ENCODE measurements at places on chromosomes 4 and X. TPM values are rescaled to one million over a fixed set of nuclear protein-coding genes. Genes with fewer than 3 reads are reported as not detected.
A peak's percentile ranks its signal among the peaks of the same experiment; 100 is the strongest.

Gene POLN
- 0.91 TPM for polyA plus RNA-seq

Gene NCAPG
- 1.0 TPM for polyA plus RNA-seq

Gene NPNT
- polyA plus RNA-seq, result not detected

Gene SORBS2
- not detected for polyA plus RNA-seq

Gene QRFPR
- polyA plus RNA-seq, result not detected

- H3K27ac ChIP-seq, result no peak overlapping the region
- no peak overlapping the region for H3K4me3 ChIP-seq
- no peaks in the 10 kb centered on the region for H3K36me3 ChIP-seq
Observed at GRCh38 chr4:56804551-56804950, 16.9 kb downstream of the SPINK2 start.

DNA sequence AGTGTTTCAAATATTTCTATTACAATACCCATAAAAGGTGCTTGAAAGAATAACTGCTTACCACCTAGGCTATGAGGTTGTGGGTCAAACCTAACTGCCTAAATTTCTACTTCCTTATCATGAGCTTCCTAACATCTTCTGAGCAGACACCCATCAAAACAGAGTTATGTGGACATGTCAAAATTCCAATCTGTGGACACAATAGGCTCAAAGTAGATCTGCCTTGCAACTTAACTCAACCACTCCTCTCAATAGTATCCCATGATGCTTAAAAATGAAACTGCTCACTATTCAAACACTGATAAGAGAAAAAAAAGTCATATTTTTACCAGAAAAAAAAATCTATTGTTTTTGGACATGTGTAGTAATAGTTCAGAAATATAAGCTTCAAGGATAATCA lies 462.7 kb downstream of the INPP4B start:
- no peak for DNase-seq
- H3K27me3 ChIP-seq, result no peaks in the 10 kb centered on the region
- peak overlapping the region; percentile 9 for H3K4me3 ChIP-seq
- no peak overlapping the region for H3K27ac ChIP-seq

DNA sequence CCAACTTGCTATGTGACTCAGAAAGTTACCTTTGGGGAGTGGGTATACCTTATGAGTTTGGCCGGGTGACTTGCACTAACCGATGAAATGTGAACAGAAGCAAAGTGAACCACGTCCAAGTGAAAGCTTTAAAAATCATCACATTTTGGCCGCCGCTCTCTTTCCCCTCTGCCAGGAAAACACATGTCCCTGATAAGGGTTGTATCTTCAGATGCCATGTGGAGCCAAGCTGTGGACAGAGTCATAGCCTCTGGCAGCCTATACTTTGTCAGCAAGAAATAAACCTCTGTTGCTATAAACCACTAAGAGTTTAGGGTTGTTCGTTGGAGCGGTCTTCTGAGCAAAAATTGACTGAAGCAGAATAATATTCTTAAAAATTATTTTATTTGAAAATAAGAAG lies 92.3 kb downstream of the PRDM5 start:
- no peak overlapping the region for H3K4me3 ChIP-seq
- H3K27me3 ChIP-seq, result peaks cover 8% of the 10 kb centered on the region
- no peaks in the 10 kb centered on the region for H3K36me3 ChIP-seq
- no peak overlapping the region for H3K27ac ChIP-seq

GRCh38 chrX:43557792-43558191 lies 98.3 kb upstream of the MAOA start:
- peaks cover 7% of the 10 kb centered on the region for H3K4me1 ChIP-seq
- no peaks in the 10 kb centered on the region for H3K36me3 ChIP-seq
- H3K4me3 ChIP-seq, result peak overlapping the region; percentile 28
- no peak overlapping the region for H3K27ac ChIP-seq

DNA sequence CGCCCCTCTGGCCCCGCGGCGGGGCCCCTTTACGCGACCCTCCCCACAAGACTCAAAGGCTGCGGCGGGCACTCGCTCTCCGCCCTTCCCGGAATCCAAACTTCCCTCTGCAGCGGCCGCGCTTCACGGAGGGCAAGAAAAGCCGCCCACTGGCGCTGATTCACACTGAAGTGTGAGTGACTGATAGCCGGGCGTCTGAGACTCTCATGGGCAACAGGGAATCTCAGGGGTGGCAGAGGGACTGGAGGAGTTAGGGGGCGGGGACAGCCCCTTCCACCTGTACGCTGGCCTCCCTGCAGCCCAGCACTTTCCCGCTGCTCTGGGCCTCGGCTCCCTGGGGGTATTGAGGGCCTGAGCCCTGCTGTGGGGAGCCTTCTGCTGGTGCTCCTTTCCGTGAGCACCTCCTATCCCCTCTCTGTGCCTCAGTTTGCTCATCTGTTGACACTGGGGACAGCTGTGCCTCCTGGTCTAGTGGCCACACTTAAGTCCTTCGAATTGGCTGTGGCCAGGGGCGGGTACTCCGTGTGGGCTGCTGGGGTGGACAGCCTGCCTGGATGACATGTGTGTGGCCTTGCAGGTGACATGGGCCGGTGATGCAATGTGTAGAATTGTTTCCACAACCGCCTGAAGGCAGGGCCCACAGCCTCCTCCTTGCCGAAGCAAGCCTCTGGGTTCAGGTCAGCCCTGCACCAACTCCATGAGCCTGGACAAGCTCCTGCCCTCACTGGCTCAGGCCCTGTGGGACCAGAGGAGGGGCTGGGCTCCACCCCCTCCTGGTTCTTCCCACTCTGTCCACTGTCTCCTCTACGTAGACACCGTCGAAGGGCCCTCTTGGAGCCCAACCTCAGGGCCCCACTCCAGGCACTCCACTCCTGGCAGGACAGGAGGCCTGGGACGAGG lies 951 bp downstream of the SH3BP2 start:
- H3K4me1 ChIP-seq, result peaks cover 41% of the 10 kb centered on the region
- H3K36me3 ChIP-seq, result no peaks in the 10 kb centered on the region
- DNase-seq, result no peak
- peak overlapping the region; percentile 33 for H3K27ac ChIP-seq
- H3K27me3 ChIP-seq, result no peaks in the 10 kb centered on the region

- DNase-seq, result no peak
- no peaks in the 10 kb centered on the region for H3K36me3 ChIP-seq
- no peak overlapping the region for H3K4me3 ChIP-seq
Observed at GRCh38 chr4:135741583-135741982, 1540.0 kb upstream of the PABPC4L start.

- no peak for DNase-seq
- H3K4me1 ChIP-seq, result no peaks in the 10 kb centered on the region
- no peaks in the 10 kb centered on the region for H3K27me3 ChIP-seq
- no peak overlapping the region for H3K4me3 ChIP-seq
- no peak overlapping the region for H3K27ac ChIP-seq
Observed at GRCh38 chr4:27506401-27506800, 645.8 kb downstream of the STIM2 start.

DNA sequence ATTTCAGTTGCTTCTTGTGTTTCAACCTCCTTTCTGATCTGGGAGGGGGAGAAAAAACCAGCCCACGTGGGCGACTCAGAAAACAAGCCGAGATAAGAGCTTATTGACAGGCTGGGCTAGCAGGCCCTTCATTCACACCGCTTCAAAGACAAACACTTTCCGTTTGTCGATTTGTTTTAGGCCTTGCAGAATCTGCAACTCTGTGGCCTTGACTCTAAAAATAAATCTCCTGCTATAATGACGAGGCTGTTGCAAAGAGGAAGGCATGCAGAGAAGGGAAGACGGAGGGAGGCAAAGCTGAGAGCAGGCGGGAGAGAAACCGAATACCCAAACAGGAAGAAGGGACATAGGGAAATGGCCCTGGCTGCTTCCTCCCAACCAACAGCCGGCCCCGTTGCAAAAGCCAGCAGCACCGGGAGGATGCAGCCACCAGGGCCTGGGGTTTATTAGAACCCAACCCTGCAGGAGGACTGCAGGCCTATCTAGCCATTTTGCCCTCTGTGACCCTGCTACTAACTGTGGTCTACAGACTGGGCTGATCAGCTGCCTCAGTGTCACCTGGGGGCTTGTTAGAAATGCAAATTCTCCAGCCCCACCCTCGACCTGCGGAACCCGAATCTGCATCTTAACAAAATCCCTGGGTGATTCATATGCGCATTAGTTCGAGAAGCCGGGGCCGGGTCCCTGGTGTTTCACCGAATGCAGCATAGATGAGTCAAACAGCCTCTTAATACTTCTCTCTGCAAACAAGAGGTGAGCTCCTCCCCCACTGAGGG lies 325.5 kb downstream of the BCOR start:
- peaks cover 51% of the 10 kb centered on the region for H3K4me1 ChIP-seq
- peak overlapping the region; percentile 41 for H3K4me3 ChIP-seq
- no peaks in the 10 kb centered on the region for H3K27me3 ChIP-seq
- no peaks in the 10 kb centered on the region for H3K36me3 ChIP-seq
- H3K27ac ChIP-seq, result peak overlapping the region; percentile 76
- DNase-seq, result peak; percentile 53

GRCh38 chr4:148056879-148057278 lies 325.0 kb downstream of the ARHGAP10 start:
- peak; percentile 44 for DNase-seq
- peak overlapping the region; percentile 28 for H3K4me3 ChIP-seq
- H3K27ac ChIP-seq, result peak overlapping the region; percentile 66
- H3K36me3 ChIP-seq, result no peaks in the 10 kb centered on the region
- no peaks in the 10 kb centered on the region for H3K27me3 ChIP-seq
- peaks cover 65% of the 10 kb centered on the region for H3K4me1 ChIP-seq

DNA sequence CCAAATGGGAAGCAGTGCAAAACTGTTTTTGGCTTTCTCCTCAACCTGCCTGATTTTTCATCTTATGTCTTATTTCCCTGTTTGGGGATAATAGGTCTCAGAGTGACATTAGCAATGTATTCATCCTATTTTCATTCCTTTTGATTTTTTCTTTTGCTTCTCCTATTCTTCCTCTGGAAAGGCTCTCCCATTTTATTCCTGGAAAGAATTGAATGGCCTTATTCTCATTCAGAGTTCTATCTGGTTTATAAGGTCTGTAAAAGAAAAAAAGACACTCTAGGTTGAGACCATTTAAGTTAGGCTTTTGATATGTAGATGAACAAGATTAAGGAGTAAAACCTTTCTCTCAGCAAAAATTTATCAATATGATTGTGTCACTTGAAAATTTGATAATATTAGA lies 27.8 kb upstream of the ALB start:
- no peaks in the 10 kb centered on the region for H3K36me3 ChIP-seq
- DNase-seq, result no peak
- H3K27ac ChIP-seq, result no peak overlapping the region
- H3K27me3 ChIP-seq, result no peaks in the 10 kb centered on the region
- H3K4me1 ChIP-seq, result no peaks in the 10 kb centered on the region

- H3K4me3 ChIP-seq, result no peak overlapping the region
- H3K27me3 ChIP-seq, result no peaks in the 10 kb centered on the region
- no peaks in the 10 kb centered on the region for H3K36me3 ChIP-seq
- no peaks in the 10 kb centered on the region for H3K4me1 ChIP-seq
- DNase-seq, result no peak
Observed at GRCh38 chr4:112403101-112403945, 106.2 kb downstream of the ALPK1 start.

DNA sequence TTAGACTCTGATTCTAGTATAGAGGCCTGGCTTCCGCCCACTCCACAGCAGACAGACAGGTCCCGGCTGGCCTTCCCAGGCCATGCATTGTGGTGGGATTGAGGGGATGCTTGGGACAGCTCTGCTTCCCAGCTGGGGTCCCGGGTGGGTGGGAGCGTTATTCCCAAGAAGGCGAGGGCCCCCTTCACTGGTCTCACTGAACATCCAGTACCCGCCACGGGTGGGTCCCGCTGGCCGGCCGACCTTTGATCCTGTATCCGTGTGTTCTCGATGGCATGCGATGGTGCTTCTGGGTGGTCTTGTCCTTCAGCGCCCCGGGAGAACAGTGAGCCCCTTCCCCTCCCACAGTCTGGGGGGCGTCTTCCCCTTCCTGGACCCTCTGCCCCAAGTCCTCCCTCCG lies 231.4 kb downstream of the AFAP1 start:
- H3K4me1 ChIP-seq, result no peaks in the 10 kb centered on the region
- H3K36me3 ChIP-seq, result no peaks in the 10 kb centered on the region
- H3K27ac ChIP-seq, result no peak overlapping the region
- no peak for DNase-seq
- no peaks in the 10 kb centered on the region for H3K27me3 ChIP-seq

DNA sequence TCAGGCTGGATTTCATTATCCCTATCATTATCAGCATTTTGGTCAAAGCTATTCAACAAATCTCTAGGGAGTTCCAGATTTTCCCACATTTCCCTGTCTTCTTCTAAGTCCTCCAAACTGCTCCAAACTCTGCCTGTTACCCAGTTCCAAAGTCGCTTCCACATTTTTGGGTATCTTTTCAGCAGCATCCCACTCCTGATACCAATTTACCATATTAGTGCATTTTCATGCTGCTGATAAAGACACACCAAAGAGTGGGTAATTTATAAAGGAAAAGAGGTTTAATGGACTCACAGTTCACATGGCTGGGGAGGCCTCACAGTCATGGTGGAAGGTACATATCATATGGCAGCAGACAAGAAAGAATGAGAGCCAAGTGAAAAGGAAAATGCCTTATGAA lies 132.8 kb upstream of the SLC7A11 start:
- no peaks in the 10 kb centered on the region for H3K36me3 ChIP-seq
- no peaks in the 10 kb centered on the region for H3K4me1 ChIP-seq
- no peak overlapping the region for H3K27ac ChIP-seq
- H3K4me3 ChIP-seq, result no peak overlapping the region
- H3K27me3 ChIP-seq, result no peaks in the 10 kb centered on the region
- DNase-seq, result no peak

DNA sequence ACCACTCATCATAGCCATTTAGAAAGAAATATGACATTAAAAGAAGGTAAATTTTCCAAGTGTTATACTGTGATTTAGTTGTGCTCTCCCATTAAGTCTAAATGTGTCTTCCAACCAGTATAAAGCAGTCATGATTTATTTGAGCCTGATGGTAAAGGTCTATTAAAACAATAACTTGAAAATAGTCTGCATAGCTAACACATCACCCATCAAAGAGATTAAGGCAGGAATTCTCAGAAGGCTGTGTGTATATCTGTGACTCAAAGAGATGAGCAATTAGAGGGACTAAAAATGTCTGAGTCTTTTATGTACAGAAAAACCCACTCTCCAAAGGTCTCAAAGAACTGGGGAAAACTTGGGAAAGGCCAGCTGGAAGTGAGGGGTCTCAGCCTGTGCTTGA lies 70.3 kb upstream of the IQCM start:
- DNase-seq, result no peak
- H3K4me1 ChIP-seq, result no peaks in the 10 kb centered on the region
- no peak overlapping the region for H3K27ac ChIP-seq
- no peak overlapping the region for H3K4me3 ChIP-seq
- no peaks in the 10 kb centered on the region for H3K27me3 ChIP-seq

DNA sequence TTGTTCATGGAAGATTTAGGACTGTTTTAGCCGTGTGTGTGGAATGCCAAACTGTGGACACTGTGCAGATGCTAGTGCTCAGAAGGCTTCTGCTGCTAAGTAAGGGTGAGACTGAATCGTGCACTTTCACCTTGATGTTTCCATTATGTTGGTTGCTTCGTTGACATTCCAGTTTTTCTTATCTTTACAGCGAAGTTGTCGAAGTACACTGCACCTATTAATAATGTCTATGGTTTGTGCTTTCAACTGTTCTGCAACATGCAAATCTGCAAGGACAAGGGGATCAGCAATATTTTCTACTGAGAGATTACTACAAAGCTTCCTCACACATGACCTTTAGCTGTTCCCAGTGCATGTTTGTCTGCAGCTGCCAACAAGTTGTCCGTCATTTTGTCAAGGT lies 67.7 kb downstream of the UGT2A3 start:
- no peak for DNase-seq
- no peaks in the 10 kb centered on the region for H3K36me3 ChIP-seq
- H3K27me3 ChIP-seq, result no peaks in the 10 kb centered on the region

GRCh38 chr4:6032249-6033244 lies 14.3 kb upstream of the C4orf50 start:
- no peak for DNase-seq
- H3K27ac ChIP-seq, result no peak overlapping the region
- H3K4me3 ChIP-seq, result no peak overlapping the region
- no peaks in the 10 kb centered on the region for H3K27me3 ChIP-seq
- no peaks in the 10 kb centered on the region for H3K4me1 ChIP-seq

Data from CD4-positive, CD25-positive, alpha-beta regulatory T cell (primary cell).